ENCODE measurements at places on chromosomes 2 and 18.

DNA sequence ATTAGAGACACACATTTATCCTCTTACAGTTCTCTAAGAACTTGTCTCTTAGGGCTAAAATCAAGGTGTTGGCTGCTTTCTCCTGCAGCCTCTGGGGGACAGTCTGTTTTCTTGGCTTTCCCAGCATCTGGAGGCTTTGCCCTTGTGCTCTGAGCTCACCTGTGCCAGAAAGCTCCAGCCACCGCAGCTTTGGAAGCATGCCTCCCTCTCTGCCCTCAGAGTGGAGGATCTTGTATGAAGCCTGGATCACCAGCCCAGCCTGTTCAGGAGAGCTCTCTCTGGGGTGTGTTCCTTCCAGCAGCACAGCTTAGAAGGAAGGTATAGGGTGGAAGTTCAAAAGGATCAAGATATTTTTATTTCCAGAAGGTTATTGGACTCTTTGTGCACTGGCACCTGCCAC is 53.1 kb upstream of the TPO start:
- DNase-seq: no peak

DNA sequence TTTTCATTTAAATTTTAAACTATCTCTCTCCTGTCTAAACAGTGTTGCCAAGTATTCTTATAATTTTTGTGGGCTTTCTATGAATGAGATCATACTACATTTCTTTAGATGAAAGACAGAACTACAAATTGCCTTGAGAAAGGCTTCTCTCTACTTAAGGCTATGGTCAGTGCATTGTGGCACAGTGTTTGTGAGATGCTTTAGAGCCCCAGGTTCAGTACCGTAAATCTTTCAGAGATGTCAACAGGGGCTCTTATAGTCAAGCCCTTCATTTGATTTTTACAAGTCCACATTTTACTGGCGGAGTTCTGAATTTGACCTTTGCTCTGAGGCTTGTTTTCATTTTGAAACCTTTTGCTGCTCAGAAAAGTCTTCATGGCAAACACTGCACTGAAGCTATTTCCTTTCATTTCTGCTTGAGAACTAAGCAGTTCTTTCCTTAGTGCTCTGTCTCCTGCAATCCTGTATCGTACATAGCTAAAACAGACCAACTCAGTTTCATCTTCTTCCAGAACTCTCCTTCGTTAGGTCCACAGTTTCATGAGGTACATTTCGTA is 175.2 kb downstream of the NYAP2 start:
- no peak for DNase-seq

DNA sequence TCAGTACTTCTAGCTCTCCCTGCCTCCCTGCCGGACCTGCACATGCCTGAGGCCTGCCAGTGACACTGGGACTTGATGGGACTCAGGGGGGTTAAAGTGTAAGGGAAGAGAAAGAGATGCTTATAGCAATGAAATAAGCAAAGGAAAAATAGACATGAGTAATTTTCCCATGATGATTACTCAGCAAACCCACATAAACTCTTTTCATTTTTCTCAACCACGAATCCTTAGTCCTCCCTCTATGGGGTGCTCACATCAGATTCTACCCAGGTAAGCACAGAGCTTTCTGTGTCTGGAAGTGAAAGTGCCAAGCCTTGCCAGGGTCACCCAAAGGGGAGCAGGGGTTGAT is 44.8 kb upstream of the ANKRD62 start:
- DNase-seq: no peak

DNA sequence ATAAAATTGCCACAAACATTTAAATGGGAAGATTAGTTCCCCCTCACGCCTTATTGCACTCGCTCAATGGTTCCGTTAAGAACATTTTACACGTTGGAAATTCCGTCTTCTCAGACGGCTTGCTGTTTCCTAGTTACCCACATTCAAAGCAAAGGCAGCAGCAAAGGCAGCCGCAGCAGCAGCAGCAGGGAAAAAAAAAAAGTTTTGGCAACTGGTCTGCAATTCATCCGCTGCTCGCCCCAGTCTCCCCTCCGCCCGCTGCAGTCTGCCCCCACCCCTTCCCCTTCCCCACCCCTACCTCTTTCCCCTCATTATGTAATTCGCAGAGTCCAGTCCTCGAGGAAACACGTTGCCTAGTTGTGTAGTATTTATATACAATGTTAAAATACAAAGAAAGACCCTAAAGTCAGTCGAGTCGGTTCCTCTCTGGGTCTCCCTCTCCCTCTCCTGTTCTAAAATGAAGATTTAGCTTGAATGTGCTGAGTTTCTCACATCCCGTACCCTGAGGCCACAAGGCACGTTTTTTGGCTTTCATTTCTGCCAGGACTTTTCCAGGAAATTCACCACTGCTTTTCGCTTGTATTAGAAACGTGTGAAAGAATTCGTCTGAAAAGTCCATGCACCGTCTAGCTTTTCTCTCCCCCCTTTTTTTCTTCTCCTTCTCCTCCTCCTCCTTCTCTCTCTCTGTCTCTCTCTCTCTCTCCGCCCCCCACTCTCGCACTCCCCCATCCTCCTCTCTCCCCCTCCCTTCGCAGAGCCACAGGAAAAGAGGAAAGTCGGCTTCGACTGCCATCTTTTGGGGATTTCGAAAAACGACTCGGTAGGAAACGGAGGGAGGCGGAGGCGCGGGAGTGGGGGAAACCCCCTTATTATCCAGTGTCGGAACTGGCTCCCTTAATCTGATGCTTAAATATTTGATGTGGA is 140.0 kb downstream of the MEIS1 start:
- DNase-seq: no peak

GRCh38 chr2:44970846-44971450 is 29.4 kb downstream of the SIX3 start:
- no peak for DNase-seq

DNA sequence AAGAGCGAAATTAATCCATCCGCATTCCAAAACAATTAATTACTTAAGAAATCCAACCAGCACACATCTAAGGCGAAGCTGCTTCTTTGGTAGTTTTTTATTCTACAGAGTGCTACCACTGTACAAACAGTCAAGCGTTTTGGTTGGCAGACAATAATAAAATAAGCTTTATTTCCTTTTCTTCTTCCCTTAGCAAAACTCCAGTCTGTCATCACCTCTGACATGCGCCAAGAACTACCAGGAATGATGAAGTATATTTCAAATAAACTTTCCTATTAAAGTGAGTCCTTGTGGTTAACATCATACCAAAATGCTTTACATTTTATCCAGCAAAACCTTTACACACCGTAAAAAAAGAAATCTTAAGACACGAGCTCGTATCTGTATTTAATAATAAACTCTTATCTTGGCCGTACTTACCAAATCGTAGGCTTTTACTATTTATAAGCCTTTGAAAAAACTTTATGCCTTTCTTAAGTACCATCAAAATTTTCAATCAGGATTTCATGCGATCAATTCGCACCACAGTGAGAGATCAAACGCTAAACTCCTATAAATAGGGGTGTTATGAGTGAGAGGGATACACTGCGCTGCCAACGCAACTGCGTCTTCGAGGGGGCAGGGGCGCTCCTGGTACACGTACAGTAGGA is 1.3 kb downstream of the ATL2 start:
- DNase-seq: peak; percentile 73

- DNase-seq: no peak
Observed at GRCh38 chr2:237727363-237727762, 71.2 kb upstream of the RBM44 start.

GRCh38 chr2:106104332-106105062 is 89.6 kb downstream of the UXS1 start:
- DNase-seq: peak; percentile 64

DNA sequence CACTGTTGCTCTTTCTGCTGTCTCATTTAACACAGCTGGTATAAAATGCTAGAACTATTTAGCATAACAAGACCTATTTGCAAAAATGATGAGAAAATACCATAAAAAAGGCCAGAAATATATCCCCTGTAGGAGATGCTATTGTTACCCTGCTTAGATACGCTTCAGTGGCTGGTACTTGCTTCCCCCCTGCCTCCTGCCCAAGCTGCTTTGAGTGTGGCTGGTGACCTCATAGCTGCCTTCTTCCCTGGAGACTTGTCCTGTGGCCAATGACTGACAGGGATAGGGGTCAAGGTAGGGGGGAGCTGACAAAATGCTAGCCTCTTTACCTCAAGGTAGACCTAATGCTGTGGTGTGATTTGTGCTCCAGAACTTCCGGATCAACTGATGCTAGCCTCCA is 150.2 kb upstream of the ZEB2 start:
- no peak for DNase-seq

GRCh38 chr2:18309627-18310026 is 250.8 kb downstream of the RDH14 start:
- DNase-seq: no peak

DNA sequence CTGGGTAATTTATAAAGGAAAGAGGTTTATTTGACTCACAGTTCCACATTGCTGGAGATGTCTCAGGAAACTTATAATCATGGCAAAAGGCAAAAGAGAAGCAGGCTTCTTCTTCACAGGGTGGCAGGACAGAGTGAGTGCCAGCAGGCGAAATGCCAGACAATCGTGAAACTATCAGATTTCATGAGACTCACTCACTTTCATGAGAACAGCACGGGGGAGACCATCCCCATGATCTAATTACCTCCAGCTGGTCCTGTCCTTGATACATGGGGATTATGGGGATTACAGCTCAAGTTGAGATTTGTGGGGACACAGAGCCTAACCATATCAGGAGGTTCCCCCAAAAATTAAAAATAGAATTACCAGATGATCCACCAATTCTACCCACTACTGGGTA is 675.5 kb upstream of the SLC8A1 start:
- DNase-seq: no peak

- no peak for DNase-seq
Observed at GRCh38 chr2:47867205-47867604, 39.1 kb downstream of the FBXO11 start.

Measured in stimulated activated CD4-positive, alpha-beta T cell treated with anti-CD3 and anti-CD28 coated beads, Interleukin-1b, Interleukin-23, amount 100 ng/mL, for 48 hours (primary cell).